ENCODE measurements at places on chromosomes 2 and 18. TPM values are rescaled to one million over a fixed set of nuclear protein-coding genes. Genes with fewer than 3 reads are reported as not detected.

DNA sequence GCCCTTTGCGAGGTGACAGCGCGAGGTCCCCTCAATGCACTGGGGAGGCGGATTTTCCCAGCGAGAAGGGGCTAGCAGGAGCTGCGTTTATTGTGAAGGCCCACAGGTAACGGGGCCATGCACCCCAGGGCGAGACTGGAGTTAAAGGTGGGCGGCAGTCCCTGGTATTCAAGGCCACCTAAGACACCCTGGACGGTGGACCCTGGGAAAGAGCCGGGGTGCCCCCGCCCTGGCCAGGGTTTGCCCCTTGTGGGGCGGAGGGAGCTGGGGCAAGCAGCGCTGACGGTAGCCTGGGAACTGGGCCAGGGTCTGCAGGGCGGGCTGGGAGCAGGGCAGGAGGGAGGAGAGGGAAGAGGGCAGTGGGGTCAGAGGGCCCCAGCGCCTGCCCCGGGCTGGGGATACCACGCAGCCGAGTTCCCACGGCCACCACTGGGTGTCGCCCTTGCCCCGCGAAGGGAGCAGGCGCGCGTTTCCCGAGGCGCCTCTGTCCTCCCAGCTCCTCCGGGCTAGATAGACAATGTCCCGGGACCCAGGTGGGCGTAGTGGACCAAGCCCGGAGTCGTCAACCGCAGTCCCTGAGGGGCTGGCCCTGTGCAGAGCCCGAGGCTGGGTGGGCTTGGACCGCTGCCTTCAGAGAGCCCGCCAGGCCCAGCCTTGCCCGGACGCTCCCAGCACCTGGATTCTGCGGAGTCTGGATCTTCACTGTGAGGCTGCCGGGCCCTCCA, 80.2 kb downstream of the SMAD4 start:
- H3K4me3 ChIP-seq = peak overlapping the region; percentile 20
- H3K27ac ChIP-seq = no peak overlapping the region
- H3K27me3 ChIP-seq = no peaks in the 10 kb centered on the region
- H3K4me1 ChIP-seq = peaks cover 5% of the 10 kb centered on the region

- no peaks in the 10 kb centered on the region for H3K36me3 ChIP-seq
- H3K4me3 ChIP-seq = no peak overlapping the region
- DNase-seq = no peak
- H3K4me1 ChIP-seq = peaks cover 23% of the 10 kb centered on the region
- H3K27me3 ChIP-seq = peaks cover 85% of the 10 kb centered on the region
- no peak overlapping the region for H3K27ac ChIP-seq
These were observed 8.5 kb downstream of the ONECUT2 start for GRCh38 chr18:57443702-57444101.

DNA sequence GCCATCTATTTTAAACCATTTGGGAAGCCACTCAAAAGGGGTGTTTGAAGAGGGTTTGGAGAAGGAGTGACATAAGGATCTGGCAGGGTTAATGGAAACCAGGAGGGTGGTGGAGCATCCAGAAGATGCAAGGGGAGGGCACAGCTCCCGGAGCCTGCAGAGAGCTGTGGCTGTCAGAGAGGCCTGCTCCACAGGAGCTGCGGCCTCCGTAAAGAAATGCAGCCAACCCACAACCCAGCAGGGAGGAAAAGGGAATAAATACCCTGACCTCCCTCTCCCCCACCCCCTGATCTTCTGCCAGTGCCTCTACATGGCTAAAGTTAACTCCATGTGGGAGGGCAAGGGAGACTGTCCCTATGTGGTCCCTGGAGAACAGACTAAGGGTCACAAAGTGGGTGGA, 567.1 kb upstream of the POU3F3 start:
- no peak overlapping the region for H3K4me3 ChIP-seq
- no peaks in the 10 kb centered on the region for H3K36me3 ChIP-seq

DNA sequence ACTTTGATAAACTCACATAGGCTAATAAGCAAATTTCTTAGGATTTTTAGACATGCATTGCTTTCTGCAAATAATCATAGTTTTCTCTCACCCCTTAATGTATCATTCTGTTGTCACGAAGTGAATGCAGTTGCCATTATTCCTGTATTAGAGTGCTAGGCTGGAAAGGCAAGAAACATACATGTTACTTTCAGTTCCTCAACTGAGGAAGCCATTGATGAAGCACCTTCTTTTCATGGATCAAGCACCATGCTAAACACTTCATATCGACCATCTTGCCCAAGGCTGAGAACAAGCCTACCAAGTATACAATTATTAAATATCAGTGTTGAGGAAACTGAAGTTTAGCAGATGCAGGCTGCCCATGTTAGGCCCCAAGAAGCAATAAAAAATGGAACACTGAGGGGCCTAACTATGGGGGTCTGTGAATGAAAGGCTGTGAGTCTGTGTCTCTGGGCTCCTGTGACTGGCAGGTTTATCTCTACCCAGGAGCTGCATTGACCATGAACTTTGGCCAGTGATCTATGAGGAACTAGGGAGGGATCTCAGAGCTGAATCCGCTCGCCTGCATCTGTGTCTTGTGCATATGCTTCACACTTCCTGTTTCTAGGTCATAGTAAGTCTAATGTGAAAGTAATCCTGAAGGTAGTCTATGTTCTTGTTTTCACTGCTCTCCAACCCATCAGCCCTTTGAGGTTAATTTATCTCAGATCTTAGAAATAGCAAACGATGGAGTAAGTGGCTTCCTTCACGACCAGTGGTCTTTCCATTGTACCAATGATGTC, 16.0 kb upstream of the TSPYL6 start:
- no peaks in the 10 kb centered on the region for H3K4me1 ChIP-seq
- no peaks in the 10 kb centered on the region for H3K27me3 ChIP-seq
- H3K4me3 ChIP-seq = no peak overlapping the region
- no peak for DNase-seq

DNA sequence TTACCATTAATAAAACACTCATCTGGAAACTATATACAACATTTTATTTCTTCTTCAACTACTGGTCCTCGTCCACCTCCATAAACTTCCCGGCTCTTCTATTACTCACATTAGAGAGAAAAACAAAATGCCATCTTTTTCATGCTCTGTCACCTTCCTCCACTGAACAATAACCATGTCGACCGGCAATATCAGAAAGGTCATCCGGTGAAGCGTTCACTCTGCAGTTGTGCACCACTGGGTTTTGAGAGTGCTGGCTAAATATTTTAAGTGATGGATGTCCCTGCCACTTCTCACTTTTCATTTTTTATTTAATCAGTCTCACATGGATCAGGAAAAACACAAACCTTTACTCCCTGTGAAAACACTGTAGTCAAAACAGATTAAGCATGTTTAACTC, 48.2 kb downstream of the SPP2 start:
- H3K36me3 ChIP-seq = no peaks in the 10 kb centered on the region
- no peak for DNase-seq
- peaks cover 4% of the 10 kb centered on the region for H3K27me3 ChIP-seq

GRCh38 chr18:76405280-76405679, 89.8 kb downstream of the ZNF516 start:
- no peak overlapping the region for H3K27ac ChIP-seq
- no peaks in the 10 kb centered on the region for H3K36me3 ChIP-seq
- peaks cover 31% of the 10 kb centered on the region for H3K4me1 ChIP-seq
- H3K27me3 ChIP-seq = no peaks in the 10 kb centered on the region

DNA sequence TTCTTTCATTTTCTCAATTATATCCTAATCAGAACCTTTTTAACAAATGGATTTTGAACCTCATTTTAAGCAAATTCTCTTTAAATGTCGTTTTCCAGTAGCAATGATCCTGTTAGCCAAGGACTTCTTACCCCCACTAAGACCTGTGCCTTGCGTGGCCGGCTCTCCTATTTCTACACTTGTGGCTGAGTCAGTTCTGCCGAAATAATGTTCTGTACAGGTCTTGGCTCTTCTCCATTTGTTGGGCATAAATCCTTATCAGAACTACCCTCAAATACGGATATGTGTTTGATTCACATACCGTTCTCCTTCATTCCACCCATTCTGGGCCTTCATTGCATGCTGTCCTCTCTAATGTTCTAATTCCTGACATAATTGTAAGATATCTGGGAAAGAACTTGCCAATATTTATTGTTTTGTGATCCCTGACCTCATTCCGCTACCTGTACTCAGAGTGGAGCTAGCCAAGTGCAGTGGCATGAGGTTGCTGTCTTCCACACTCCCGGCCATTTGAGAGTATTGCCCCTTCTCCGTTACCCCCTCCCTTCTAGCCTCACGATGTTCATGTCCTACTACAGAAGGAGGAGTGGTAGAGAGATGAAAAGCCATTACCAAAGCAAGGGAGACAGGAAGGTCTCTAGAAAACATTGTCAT, 78.7 kb downstream of the MYOM1 start:
- no peak overlapping the region for H3K27ac ChIP-seq
- H3K4me1 ChIP-seq = no peaks in the 10 kb centered on the region
- H3K27me3 ChIP-seq = no peaks in the 10 kb centered on the region
- H3K36me3 ChIP-seq = no peaks in the 10 kb centered on the region
- no peak for DNase-seq

DNA sequence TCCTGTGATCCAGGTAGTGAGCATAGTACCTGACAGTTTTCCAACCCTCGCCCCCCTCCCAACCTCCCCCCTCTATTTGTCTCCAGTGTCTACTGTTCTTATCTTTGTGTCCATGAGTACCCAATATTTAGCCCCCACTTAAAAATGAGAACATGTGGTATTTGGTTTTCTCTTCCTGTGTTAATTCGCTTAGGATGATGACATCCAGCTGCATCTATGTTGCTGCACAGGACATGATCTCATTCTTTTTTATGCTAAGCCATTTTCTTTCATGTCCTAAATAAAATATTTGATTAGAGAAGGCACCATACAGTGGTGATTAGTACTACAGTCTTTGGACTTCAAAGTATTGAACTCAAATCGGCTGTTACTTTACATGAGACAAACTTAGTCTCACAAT, 1087.9 kb downstream of the CBLN2 start:
- DNase-seq = no peak
- no peaks in the 10 kb centered on the region for H3K27me3 ChIP-seq
- no peak overlapping the region for H3K4me3 ChIP-seq
- H3K36me3 ChIP-seq = no peaks in the 10 kb centered on the region
- no peak overlapping the region for H3K27ac ChIP-seq

The IL1RN gene
- 11.4 TPM for total RNA-seq

The TMEM198 gene
- 4.1 TPM for total RNA-seq

The PID1 gene
- total RNA-seq = 4.2 TPM

The TGFA gene
- total RNA-seq = 1.0 TPM

Measured in heart left ventricle (tissue), 16 donors.